Gastroesophageal sphincter (tissue), 4 donors: ENCODE measurements at places on chromosomes 5 and 9.

DNA sequence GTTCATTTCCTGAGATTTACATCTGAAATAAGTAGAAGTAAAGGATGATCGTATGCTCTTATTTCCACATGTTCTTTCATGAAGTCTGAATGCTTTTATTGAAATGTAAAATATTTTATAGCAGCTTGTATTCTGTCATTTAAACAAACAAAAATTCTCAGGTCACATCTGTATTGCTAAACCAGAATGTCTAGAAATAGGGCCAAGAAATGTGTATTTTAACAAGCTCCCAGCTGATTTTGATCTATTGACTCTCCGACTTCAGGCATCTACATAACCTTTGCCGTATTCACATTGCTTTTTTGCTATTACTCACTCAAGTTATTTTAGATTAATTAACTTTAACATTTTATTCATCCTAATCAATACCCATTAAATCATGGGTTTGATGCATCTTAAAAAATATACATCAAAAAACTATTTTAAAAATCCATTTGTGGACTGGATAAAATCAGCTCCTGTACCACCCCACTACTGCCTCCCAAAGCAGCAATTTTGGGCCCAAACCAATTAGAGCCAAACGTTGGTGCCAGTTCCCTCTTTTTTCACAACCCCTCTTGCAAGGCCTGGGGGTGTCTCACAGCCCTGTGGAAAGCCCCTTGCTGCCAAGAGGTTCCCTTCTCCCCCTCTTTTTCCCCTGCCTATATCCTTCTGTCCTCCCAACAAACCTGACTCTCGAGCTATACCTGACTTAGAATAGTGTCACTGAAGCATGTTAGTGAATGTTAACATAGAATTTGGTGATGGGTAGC is 34.5 kb downstream of the HAVCR1 start:
- no peak for ATAC-seq

DNA sequence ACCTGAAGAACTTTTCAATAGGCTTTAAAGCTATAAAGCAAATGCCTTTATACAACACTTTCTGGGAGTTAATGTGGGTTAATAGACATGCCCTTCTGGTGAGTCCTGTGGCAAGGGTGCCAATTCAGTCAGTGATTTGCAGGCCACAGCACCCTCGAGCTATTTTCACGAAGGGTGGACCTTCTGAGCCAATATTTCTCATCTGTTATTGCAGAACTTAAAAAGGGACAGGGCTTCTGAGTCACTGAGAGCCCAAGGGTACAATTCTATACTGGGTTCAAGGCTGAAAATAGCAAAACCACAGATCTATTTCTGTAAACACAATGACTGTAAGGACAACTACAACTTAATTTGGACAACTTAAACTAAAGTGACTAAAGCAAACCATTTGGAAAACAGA is 92.8 kb downstream of the GABRG2 start:
- no peak for ATAC-seq

DNA sequence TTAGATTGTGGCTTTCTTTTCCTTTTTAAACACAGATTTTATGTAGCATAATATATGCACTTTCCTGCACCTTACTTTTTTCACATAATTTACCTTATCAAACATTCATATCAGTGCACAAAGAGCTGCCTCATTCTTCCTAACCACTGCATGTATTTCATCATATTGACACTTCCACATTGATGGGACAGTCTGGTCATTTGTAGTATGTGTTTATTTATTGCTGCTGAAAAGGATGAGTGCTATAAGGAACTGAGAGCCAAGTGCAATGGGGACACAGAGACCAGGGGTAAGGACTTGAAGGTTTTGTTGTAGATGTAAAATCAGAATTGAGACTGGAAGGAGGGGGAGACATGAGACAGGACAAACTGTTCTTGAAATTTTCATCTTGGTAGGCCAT is 193.8 kb downstream of the SMARCA2 start:
- no peak for ATAC-seq

DNA sequence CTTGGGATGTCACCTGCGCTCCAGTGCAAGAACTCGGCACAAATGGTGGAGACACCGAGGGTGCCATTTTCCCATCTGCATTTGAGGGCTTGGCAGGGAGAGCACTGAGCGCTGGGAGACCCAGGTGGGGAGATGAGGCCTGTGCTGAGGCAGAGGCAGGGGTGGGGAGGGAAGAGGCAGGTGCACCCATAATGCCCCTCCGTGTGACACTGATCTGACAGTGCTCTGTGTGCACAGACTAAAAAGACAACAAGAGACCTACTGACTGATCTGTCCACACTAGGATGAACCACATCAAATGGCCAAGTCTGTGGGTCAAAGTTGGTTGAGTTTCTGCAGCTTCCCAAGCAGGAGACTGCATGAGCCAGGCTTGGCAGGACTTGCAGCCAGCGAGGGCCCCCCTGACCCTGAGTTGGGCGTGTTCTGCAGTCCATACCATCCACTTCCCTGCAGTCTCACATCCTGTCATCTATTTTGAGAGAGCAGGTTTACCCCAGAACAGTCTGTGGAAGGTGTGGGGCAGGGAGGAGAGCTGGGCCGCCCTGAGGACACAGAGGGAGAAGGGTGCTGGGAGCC is 41.9 kb downstream of the NEK6 start:
- ATAC-seq, result no peak

GRCh38 chr5:109484597-109484996 is 74.8 kb upstream of the PJA2 start:
- no peak for ATAC-seq

DNA sequence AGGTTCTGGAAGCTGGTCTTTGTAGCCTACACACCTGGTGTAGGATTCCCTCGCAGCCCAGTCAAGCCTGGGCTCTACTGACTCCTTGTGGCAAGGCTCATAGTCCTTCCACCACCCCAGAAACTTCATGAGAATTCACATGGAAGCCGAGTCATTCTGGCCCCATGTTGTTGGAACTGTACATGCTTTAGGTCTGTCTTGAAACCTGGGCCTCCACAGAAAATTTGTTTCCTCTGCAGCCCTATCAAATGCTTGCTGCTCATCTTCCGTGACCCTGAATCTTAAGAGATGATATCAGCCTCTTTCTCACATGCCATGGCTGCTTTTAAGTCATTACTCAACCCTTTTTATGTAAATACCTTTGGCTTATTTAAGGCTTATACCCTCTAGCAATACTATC is 113.4 kb upstream of the GRHPR start:
- ATAC-seq, result no peak

- ATAC-seq, result no peak
Observed at GRCh38 chr9:100033877-100034551, 64.8 kb downstream of the ERP44 start.
